NCI-H526 (cell line): ENCODE measurements at places on chromosomes 1 and 21.

- no peak for DNase-seq
These were observed 944 bp downstream of the PLPPR5 start for GRCh38 chr1:99003581-99004253.

DNA sequence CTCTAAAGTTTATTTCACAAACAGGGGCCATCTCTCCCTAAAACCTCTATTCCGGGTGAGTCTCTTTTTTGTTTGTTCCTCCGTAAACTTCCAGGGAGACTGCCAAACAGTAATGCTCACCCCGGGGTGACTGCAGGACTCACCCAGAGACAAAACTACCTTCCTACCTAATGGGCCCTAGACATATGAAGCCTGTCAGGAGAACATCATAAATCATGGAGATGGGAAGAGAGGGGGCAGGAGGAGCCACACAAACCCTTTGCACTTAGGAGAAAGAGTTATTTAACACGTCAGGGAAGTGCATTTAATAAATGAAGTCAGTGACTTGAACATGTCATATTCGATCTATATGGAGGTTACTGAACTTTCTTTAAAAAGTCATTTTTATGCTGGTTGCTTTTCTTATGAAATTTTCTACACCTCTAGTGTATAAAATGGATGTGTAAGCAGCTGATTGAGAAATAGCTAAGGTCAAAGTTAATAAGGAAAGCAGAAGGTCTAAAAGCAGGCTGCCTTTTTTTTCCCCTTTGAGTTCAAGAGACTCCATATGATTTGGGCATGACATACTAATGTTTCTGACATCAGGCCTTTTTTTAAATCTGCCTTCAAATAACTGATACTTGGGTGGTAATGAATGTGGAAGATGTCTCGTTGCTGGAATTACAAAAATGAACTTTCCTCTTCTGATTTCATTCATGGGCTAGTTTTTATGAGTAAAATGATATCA is 286.9 kb upstream of the USP25 start:
- no peak for DNase-seq

GRCh38 chr1:179053486-179053885 is 27.8 kb downstream of the FAM20B start:
- no peak for DNase-seq

- peak; percentile 82 for DNase-seq
These were observed 31.6 kb downstream of the DOP1B start for GRCh38 chr21:36188081-36188681.

- no peak for DNase-seq
These were observed 4.8 kb downstream of the RCAN3 start for GRCh38 chr1:24507405-24507804.

- DNase-seq: no peak
These were observed 61.8 kb upstream of the CLDN14 start for GRCh38 chr21:36541721-36542139.
